ENCODE measurements at places on chromosomes 5 and 9.

DNA sequence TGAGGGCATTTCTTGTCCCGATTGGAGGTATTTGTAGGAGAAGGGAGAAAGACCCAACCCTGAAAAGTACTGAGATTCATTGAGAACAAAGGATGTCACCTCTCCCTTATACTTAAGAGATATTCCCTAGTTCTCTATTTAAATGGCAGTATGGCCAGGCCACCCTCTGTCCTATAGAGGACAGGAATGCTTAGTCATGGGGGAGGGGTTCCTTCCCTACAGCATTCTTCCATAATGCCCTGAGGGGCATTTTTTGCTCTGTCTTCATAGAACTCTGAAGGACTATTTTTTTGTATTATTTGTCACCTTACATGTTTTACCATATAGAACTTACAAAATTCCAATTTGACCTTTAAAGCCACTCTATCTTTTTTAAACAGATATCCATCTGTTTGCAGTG, 176.3 kb downstream of the TMEM161B start:
- DNase-seq: peak; percentile 21

GRCh38 chr9:109179801-109180523, 12.9 kb upstream of the FRRS1L start:
- no peak for DNase-seq

DNA sequence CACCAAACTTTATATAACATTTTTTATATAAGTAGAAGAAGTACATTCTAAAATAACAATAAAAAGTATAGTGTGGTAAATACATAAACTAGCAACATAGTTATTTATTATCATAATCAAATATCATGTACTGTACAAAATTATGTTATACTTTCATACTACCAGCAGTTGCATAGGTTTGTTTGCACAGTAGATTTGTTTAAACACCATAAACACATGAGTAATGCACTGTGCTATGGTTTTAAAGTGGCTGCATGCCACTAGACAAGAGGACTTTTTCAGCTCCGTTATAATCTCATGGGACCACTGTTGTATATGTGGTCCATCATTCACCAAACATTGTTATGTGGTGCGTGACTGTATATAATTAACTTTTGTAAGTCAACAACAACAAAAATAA, 137.6 kb downstream of the DRD1 start:
- DNase-seq: no peak

DNA sequence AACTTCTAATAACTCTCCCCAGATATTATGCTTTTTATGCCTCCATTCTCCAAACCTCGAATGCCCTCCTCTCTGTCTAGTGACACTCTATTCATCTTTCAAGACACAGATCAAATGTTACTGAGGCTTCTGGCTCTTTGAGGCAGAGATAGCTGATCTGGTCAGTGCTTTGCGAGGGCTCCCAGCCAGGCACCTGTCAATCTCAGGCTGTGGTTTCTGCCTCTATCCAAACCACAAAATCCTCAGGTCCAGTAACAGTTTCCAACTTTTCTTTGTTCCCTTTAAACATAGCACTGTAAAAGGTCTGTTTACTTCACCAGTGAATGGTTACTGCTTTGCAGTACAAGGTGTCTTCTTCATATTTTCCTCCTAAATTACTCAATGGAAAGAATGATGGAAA, 11.5 kb upstream of the STK32A start:
- DNase-seq: no peak

GRCh38 chr5:126056352-126056751, 366.9 kb upstream of the GRAMD2B start:
- DNase-seq: no peak

DNA sequence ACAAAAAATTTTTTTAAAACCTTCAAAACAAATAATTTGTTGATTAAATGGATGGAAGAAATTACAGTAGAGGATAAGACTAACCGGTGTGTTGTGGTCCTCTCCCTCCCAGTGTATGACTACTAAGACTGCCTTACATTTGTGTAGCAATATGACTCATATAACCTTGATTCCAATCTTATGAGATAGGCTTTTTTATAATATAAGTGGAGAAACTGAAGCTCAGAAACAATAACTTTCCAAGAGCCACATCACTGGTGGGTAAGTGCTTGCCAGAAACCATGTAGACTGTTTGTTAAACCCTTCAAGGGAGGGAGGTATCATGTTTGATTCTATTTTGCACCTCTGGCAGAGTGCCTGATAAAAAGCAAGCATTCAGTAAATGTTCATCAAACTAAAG, 47.5 kb downstream of the NLN start:
- peak; percentile 5 for DNase-seq

DNA sequence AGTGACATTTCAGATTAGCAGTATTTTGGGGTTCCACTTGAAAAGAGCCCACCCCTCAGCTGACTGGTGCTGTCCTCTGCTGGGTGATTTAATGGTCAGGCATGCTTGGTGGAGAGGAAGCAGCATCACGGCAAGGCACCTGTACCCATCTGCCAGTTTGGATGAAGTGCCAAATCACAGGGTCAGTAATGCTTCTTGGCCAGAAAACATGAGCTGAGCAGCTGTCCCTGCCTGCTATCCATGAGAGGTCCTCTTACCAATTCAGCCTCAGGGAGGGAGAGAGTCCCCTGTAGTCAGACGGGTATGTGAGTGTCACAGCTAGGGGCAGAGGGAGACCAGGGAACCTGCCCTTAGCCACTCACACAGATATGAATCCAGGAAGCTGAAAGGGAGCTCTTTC, 137.9 kb downstream of the SEC61B start:
- no peak for DNase-seq

DNA sequence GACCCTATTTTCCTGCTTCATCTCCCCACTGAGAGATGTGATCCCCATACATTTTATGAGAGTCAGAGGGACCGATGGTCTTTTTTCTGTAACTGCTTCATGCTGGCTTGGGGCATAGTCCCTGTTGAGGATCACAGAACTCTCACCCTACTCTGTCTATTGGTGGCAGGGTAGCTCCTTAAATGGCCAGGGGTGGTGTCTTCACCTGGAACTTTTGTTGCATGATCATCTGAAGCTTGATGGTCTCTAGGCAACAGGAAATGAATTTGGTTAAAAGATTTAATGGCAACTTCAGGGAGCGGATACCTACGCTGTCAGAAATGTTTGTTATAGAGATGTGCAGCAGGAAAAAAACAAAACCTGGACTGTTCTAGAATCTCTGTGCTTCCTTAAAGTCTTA, 87.0 kb upstream of the GLIS3 start:
- DNase-seq: no peak

- DNase-seq: no peak
Measured at GRCh38 chr9:110316261-110317075, 21.2 kb downstream of the TXNDC8 start.

DNA sequence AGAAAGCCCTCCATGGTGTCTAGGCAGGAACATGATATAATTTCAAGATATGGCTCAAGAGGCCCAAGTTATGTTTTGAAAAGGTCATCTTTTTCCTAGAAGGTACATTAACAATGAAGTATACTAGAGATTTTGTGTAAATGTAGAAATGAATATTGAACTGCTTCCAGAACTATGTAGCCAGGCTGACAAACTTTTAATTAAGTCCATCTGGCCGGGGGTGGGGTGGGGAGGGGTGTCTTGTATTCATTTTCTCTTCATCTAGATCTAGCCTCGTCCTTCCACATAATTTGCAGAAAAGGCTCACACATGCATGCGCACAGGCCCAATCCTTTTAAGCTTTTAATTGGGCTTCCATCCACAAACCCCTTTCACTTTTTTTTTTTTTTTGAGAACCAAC, 323.3 kb downstream of the ARL15 start:
- DNase-seq: no peak

GRCh38 chr9:85522459-85523092, 219.2 kb downstream of the AGTPBP1 start:
- DNase-seq: peak; percentile 84

DNA sequence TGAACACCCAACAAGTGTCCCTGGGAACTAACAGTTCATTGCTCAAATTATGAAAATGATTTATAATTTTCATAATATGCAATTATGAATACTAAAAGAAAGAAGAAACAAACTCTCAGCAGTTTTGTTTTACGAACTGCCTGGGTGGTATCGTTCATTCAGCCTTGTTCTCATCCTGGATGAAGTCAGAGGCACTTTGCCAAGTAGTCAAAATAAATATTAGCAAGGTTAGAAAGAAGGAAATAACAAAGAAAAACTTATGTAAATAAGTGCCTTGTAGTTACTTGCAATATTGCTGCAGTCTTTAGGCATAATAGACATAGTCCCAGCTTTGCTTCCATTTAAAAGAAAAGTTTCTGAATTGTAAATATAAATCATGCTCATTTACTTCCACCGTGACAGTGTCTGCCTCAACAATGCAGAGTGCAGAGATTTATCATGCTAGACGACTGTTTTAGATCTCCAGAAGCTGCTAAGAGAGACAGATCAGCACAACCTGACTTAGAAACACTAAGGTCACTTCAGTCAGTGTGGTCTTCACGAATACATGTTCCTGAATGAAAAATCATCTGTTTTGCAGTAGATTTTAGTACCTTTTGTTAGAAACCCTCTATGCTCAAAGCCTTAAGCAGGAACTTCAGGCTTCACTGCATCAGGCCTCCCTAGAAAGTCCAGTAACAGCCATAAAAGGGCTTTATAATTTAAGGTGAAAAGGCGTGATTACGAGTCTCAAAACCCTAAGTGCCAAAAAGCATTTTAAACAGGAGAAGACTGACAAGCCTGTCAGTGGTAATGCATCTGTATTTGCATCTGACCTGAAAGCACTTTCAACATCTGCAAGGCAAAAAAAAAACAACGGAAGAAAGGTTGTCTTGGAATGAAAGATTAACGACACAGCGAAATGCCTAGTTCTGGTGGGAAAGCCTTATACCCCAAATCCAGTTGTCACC, 92.1 kb downstream of the TMEM167A start:
- DNase-seq: peak; percentile 30

GRCh38 chr9:76512826-76513225, 53.8 kb downstream of the GCNT1 start:
- DNase-seq: no peak
